ENCODE measurements at places on chromosomes 11 and 22. TPM values are rescaled to one million over a fixed set of nuclear protein-coding genes. Genes with fewer than 3 reads are reported as not detected.

- H3K36me3 ChIP-seq: no peaks in the 10 kb centered on the region
- no peak overlapping the region for H3K4me3 ChIP-seq
Observed at GRCh38 chr11:70542406-70542805, 144.1 kb downstream of the CTTN start.

- no peak for DNase-seq
- no peak overlapping the region for H3K27ac ChIP-seq
- peaks cover 5% of the 10 kb centered on the region for H3K4me1 ChIP-seq
- peaks cover 6% of the 10 kb centered on the region for H3K36me3 ChIP-seq
Observed at GRCh38 chr22:28768701-28769393, 3.6 kb upstream of the CCDC117 start.

- H3K36me3 ChIP-seq: no peaks in the 10 kb centered on the region
- H3K4me3 ChIP-seq: no peak overlapping the region
- H3K27ac ChIP-seq: no peak overlapping the region
- no peaks in the 10 kb centered on the region for H3K4me1 ChIP-seq
- H3K27me3 ChIP-seq: no peaks in the 10 kb centered on the region
Observed at GRCh38 chr11:88590361-88590760, 252.8 kb upstream of the CTSC start.

DNA sequence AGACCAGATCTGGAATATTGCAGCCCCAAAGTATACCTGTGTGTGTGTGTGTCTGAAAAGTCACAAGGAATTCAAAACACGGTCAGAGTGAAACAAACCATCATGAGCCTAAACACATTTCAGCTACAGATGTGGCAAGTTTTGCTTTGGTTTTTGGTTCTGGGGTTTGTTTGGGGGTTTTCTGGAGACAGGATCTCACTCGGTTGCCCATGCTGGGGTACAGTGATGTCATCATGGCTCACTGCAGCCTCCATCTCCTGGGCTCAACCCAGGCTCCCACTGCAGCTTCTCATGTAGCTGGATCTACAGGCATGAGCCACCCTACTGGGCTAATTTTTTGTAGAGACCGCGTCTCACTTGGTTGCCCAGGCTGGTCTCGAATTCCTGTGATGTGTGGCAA, 41.4 kb upstream of the PHF21A start:
- H3K27ac ChIP-seq: no peak overlapping the region
- no peak overlapping the region for H3K4me3 ChIP-seq
- no peak for DNase-seq
- H3K36me3 ChIP-seq: no peaks in the 10 kb centered on the region
- H3K4me1 ChIP-seq: peaks cover 22% of the 10 kb centered on the region

- peaks cover 44% of the 10 kb centered on the region for H3K36me3 ChIP-seq
- no peak for DNase-seq
- H3K4me1 ChIP-seq: peaks cover 46% of the 10 kb centered on the region
- peaks cover 18% of the 10 kb centered on the region for H3K27me3 ChIP-seq
- H3K27ac ChIP-seq: peak overlapping the region; percentile 80
Observed at GRCh38 chr11:46673713-46674462, 26.5 kb downstream of the ARHGAP1 start.

DNA sequence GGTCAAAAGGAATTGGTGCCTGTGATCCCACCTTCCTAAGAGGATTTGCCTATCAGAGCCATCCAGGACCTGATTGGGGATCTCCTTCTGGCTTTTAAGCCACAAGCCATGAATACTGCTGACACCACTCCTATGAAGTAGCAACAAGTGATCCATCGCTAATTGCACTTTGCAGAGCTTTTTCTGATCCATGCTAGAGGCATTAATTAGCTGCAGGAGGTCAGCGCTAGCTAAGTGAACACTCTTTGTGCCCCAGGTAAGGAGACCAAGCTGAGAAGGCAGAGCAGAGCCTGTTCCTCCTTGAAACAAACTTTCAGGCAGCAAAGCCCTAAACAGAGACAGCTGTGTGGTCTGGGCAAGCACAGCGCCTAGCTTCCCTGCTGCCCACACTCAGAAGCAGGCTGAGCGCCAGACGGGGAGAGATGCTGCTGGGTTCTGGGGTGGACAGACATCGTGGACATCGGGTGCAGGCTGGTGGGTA, 122.2 kb downstream of the ABTB2 start:
- DNase-seq: no peak
- no peaks in the 10 kb centered on the region for H3K36me3 ChIP-seq
- peaks cover 5% of the 10 kb centered on the region for H3K27me3 ChIP-seq
- no peak overlapping the region for H3K27ac ChIP-seq

- no peak for DNase-seq
- no peak overlapping the region for H3K27ac ChIP-seq
- H3K4me3 ChIP-seq: no peak overlapping the region
- no peaks in the 10 kb centered on the region for H3K36me3 ChIP-seq
- no peaks in the 10 kb centered on the region for H3K4me1 ChIP-seq
Observed at GRCh38 chr22:22123118-22123959, 121.2 kb upstream of the VPREB1 start.

GRCh38 chr11:132744771-132745170, 787.5 kb downstream of the OPCML start:
- H3K27ac ChIP-seq: no peak overlapping the region
- H3K4me1 ChIP-seq: peaks cover 16% of the 10 kb centered on the region
- H3K36me3 ChIP-seq: no peaks in the 10 kb centered on the region
- H3K27me3 ChIP-seq: peaks cover 2% of the 10 kb centered on the region
- H3K4me3 ChIP-seq: no peak overlapping the region

GRCh38 chr11:34909955-34910354, 6.2 kb downstream of the APIP start:
- no peak overlapping the region for H3K27ac ChIP-seq
- peaks cover under 1% of the 10 kb centered on the region for H3K4me1 ChIP-seq
- H3K27me3 ChIP-seq: peaks cover 2% of the 10 kb centered on the region
- no peak for DNase-seq
- no peak overlapping the region for H3K4me3 ChIP-seq

SCGB1C1 gene
- total RNA-seq: not detected

IGF2 gene
- 2.1 TPM for total RNA-seq

DNA sequence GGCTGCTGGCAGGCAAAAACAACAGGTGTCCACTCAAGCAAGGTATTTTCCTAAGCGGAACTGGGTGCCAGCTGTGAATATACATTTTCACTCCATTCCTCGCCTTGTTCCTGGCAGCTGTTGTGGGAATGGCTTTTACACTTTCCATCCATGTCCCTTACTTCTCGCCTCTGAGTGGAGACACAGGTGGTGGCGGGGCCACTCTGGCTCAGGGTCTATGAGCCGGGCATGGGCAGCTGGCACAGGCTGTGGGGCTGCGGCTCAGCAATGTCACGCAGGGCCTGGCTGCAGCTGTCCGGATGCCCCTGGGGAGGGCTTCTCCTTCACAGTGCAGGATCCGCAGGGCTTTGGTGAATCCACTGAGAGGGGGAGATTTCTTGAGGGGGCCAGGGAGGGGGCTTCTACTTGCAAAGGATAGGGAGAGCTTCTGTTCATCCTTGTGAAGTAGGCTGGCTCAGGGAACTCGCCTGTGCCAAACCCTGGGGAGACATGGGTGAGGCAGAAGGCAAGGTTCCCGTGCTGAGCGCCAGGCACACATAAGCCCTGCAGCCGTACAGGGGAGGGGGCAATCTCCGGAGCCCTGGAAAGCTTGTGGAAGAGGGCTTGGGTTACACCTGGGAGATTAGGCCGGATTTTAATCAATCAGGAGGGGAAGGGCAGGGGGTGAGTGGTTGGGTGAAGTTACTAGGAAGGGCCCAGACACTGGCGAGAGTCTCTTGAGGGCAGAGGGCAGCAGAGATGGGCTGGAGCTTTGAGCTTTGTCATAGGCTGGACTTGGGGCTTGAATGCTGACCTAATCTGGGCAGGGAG, 45.7 kb downstream of the KCNQ1OT1 start:
- H3K36me3 ChIP-seq: peaks cover 33% of the 10 kb centered on the region
- no peak overlapping the region for H3K4me3 ChIP-seq
- peaks cover 4% of the 10 kb centered on the region for H3K4me1 ChIP-seq
- DNase-seq: no peak
- H3K27ac ChIP-seq: no peak overlapping the region

- no peak for DNase-seq
- no peak overlapping the region for H3K27ac ChIP-seq
- H3K4me3 ChIP-seq: no peak overlapping the region
- peaks cover 1% of the 10 kb centered on the region for H3K27me3 ChIP-seq
- H3K4me1 ChIP-seq: peaks cover 3% of the 10 kb centered on the region
- H3K36me3 ChIP-seq: no peaks in the 10 kb centered on the region
Observed at GRCh38 chr11:116690611-116691010, 82.2 kb downstream of the BUD13 start.

GRCh38 chr11:13102865-13103539, 93.9 kb downstream of the RASSF10 start:
- peaks cover 3% of the 10 kb centered on the region for H3K27me3 ChIP-seq
- DNase-seq: no peak
- H3K36me3 ChIP-seq: peaks cover 4% of the 10 kb centered on the region
- H3K4me1 ChIP-seq: peaks cover 56% of the 10 kb centered on the region

- H3K27me3 ChIP-seq: no peaks in the 10 kb centered on the region
- no peak overlapping the region for H3K27ac ChIP-seq
- H3K4me3 ChIP-seq: no peak overlapping the region
- H3K4me1 ChIP-seq: peaks cover 3% of the 10 kb centered on the region
- H3K36me3 ChIP-seq: no peaks in the 10 kb centered on the region
Observed at GRCh38 chr11:8177136-8177535, 8.3 kb upstream of the RIC3 start.

DNA sequence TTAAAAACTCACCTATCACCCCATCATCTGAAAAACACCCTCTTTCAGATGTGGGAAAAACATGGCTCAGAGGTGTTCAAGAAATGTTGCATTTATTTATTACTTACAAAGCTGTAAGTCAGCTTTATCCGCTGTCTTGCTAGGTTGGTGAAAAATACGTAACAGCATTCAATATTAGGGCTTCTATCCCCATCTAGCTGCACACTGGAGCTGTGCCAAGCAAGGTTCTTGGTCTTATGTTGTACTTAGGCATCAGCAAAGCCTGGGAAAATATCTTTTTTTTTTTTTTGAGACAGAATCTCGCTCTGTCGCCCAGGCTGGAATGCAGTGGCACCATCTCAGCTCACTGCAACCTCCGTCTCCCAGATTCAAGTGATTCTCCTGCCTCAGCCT, 7.5 kb downstream of the SERPING1 start:
- peaks cover 9% of the 10 kb centered on the region for H3K4me1 ChIP-seq
- H3K27ac ChIP-seq: no peak overlapping the region
- no peaks in the 10 kb centered on the region for H3K27me3 ChIP-seq
- DNase-seq: no peak
- no peak overlapping the region for H3K4me3 ChIP-seq

HTR3A gene
- total RNA-seq: not detected

GRCh38 chr22:37155971-37156370, 6.3 kb upstream of the IL2RB start:
- DNase-seq: no peak
- H3K36me3 ChIP-seq: peaks cover 4% of the 10 kb centered on the region
- H3K4me1 ChIP-seq: peaks cover 3% of the 10 kb centered on the region
- H3K27ac ChIP-seq: no peak overlapping the region
- no peak overlapping the region for H3K4me3 ChIP-seq

TTC28 gene
- 70.8 TPM for total RNA-seq

KCNK4 gene
- total RNA-seq: 0.36 TPM

DNA sequence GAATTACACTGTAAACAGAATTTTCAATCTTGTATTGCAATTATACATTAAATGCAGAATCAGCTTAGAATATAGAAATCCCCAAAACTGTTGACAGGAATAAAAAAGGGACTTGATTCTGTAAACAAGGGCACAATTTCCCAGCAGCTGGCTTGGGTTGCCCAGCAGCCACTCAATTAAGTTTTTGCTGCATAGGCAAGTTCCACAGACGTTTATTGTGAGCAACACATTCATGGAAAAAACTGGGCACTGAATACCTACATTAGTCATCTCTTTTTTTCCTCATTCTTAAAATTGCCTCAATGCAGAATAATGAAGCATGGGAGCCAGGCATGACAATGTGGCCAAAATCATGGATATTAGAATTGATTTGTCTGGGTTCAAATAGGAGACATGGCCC, 421.8 kb upstream of the ANO5 start:
- no peak overlapping the region for H3K4me3 ChIP-seq
- no peaks in the 10 kb centered on the region for H3K4me1 ChIP-seq
- H3K27me3 ChIP-seq: no peaks in the 10 kb centered on the region
- no peak for DNase-seq
- no peaks in the 10 kb centered on the region for H3K36me3 ChIP-seq

DNA sequence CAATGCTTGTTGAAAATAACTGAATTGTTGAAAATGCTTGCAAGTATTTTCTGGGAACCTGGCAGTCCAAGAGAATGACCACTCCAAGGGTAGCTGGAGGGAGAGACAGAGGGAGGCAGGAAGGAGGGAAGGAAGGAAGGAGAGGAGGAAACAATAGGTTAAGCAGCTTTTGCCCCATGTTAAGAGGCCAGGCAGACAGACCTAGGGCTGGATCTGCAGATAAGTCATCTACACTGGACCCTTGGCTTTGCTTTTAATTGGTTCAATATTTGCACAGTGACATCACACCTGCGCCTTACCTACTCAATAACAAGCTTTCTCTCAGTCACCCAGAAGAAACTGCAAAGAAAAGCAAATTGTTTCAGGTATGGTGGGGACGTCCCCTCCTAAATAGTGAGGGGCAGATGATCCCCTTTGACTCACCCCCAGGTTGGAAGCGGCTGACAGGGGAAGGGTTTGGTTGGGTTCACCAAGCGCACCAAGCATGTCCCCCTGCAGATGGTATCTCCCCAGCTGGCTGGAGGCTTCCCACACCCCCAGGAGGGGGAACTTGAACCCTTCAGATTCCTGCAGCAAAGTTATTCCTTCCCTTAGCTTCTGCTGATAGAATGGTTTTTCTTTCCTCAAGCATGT, 24.3 kb downstream of the MYH9 start:
- peaks cover 88% of the 10 kb centered on the region for H3K4me1 ChIP-seq
- H3K4me3 ChIP-seq: peak overlapping the region; percentile 71
- H3K27ac ChIP-seq: peak overlapping the region; percentile 76

FGF3 gene
- total RNA-seq: not detected

DNA sequence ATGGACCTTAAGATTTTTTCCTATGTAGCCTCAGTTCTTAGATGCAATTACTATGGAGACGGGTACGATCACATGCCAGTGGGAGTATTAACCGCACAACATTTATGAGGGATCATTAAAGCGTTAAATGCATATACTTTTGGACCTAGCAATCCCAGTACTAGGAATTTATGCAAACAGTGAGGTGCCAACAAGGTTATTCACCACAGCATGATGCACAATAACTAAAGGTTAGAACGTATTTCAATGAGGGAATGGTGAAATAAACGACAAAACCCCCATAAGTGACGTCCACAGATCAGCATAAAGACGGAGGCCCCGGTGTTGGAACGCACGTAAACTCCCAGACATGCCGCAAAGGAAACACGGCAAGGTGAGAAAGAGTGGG, 539 bp downstream of the SIRT3 start:
- DNase-seq: no peak
- peaks cover 9% of the 10 kb centered on the region for H3K27me3 ChIP-seq
- H3K4me1 ChIP-seq: peaks cover 11% of the 10 kb centered on the region

GRCh38 chr11:24153337-24153736, 343.5 kb upstream of the LUZP2 start:
- H3K4me3 ChIP-seq: no peak overlapping the region
- H3K4me1 ChIP-seq: no peaks in the 10 kb centered on the region
- no peaks in the 10 kb centered on the region for H3K36me3 ChIP-seq
- H3K27me3 ChIP-seq: peaks cover 2% of the 10 kb centered on the region
- H3K27ac ChIP-seq: no peak overlapping the region

- no peak overlapping the region for H3K4me3 ChIP-seq
- no peak overlapping the region for H3K27ac ChIP-seq
- H3K4me1 ChIP-seq: peaks cover 7% of the 10 kb centered on the region
- no peaks in the 10 kb centered on the region for H3K36me3 ChIP-seq
Observed at GRCh38 chr11:35641171-35641897, 21.2 kb upstream of the TRIM44 start.

VEGFB gene
- total RNA-seq: 11.5 TPM

GRCh38 chr22:29442976-29443375, 4.6 kb downstream of the RFPL1 start:
- no peak for DNase-seq
- H3K4me3 ChIP-seq: no peak overlapping the region
- H3K36me3 ChIP-seq: no peaks in the 10 kb centered on the region
- H3K4me1 ChIP-seq: peaks cover 2% of the 10 kb centered on the region
- H3K27me3 ChIP-seq: peaks cover 1% of the 10 kb centered on the region
- no peak overlapping the region for H3K27ac ChIP-seq

Measured in endothelial cell (in vitro differentiated cells).